GM12864 (cell line): ENCODE measurements at places on chromosomes 7 and 10.

- DNase-seq, result no peak
These were observed 260.5 kb upstream of the PITRM1 start for GRCh38 chr10:3433131-3433530.

- DNase-seq, result no peak
These were observed 870.5 kb downstream of the LRMDA start for GRCh38 chr10:76301950-76302349.

DNA sequence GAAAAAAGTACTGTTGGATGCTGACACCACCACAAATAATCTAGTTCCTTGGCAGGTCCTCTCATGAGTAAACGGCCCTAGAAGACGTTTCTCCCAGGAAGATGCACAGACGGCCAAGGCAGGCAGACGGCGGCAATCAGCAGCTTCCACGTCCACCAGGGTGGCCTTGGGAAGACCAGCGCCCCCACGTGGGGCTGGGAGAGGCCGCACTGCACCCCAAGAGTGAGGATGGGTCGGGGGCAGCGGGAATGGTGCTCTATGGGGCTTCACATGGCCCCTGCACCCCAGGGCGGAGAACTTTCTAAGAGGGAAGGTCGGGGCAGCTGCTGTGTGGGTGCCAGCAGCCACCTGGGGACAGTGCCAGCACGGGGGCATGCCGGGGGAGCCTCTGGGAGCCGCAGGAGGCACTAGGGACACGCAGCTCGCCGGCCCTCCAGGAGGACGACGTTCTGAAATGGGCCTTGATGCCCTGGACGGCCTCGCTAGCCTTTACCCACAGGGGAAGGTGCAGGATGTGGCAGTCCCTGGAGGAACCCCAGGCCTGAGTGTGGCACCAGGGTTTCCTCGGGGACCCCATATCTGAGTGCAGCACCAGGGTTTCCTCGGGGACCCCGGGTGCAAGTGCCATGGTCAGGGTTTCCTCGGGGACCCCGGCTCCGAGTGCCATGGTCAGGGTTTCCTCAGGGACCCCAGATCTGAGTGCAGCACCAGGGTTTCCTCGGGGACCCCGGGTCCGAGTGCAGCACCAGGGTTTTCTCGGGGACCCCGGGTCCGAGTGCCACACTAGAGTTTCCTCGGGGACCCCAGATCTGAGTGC lies 539.9 kb downstream of the DNAJB6 start:
- no peak for DNase-seq

GRCh38 chr7:133959505-133959904 lies 167.6 kb upstream of the LRGUK start:
- DNase-seq, result no peak

DNA sequence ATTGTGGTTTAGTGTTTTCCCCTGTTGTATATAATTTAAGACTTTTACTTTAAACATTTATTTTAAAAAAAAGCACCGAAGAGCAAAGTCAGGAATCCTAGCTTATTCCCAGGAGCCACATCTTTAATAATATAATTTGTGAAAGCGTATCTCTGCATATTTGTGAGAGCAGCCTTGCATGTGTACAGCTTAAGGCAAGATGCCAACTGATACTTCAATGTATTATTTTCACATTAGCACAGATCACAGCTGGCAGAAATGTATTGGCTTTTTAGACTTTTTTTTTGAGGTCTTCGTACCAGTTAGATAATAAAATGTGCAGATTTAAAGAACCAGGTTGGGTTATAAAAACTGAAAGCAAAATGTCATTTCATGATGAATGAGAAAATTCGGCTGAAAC lies 845.7 kb upstream of the POT1 start:
- no peak for DNase-seq

- DNase-seq, result no peak
These were observed 75.8 kb downstream of the RAB11FIP2 start for GRCh38 chr10:117970962-117971361.

DNA sequence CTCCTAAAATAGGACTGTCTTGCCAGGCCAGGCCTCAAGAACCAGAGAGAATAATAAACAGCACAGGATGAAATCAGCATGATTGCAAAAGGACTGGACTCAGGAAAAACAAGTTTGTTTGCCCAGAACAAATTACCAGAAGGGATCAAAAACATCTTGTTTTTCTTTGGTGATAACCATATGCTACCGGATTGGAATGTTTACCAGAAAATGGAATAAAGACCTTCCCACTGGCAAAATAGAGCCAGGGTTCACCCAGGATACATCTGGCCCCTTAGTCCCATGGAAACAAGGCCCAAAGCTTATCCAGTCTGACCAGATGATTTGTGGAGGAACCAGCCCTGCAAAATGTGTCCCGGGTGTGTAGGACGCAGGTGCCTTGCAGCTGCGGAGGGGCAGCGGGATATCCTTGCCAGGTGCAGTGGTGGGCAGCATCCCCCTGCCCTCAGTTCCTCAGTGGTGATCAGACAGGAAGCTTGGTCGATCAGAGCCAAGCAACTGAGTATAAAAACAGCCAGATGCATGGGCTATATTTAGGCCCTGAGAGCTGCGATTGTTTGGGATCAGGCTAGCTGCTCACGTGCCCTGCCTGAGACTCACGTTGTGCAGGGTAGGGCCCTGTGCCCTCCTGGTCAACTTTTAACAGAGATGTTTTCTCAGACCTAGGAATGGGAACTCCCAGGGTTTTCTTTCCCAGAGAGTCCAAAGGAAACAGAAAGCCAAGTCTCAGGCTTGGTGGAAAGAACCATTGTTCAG lies 4.6 kb upstream of the ZNF22 start:
- DNase-seq, result no peak

- no peak for DNase-seq
These were observed 75.7 kb downstream of the MICALL2 start for GRCh38 chr7:1383398-1384112.

DNA sequence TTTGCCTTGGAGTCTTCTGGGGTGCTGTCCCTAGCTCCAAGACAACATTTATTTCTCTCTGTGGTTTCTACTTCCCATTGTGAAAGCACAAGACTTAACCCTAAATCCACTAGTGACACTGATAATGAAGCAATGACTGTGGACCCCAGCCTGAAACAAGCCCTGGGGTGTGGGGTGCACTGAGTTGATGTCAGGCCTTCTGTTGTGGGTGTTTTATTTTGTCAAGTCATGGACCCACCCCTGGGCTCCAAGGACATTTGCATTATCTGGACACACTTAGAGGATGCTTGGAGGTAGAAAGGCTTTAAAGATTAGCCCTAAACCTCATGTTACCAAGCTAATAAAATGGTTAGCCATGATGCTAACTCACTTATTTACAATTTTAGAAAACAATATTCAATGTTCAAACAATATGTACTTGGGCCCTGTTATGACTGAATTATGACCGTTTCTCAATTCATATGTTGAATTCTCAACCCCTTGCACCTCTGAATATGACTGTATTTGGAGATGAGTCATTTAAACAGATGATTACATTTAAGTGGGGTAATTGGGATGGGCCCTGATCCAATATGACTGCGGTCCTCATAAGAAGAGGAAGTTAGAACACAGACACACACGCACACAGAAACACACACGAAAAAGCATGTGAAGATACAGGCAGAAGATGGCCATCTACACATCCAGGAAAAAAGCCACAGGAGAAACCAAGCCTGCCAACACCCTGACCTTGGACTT lies 137.2 kb upstream of the IGFBP3 start:
- no peak for DNase-seq

- DNase-seq, result no peak
These were observed 3.4 kb downstream of the ADCYAP1R1 start for GRCh38 chr7:31055471-31055870.

GRCh38 chr10:78805176-78805575 lies 263.6 kb upstream of the ZMIZ1 start:
- no peak for DNase-seq

DNA sequence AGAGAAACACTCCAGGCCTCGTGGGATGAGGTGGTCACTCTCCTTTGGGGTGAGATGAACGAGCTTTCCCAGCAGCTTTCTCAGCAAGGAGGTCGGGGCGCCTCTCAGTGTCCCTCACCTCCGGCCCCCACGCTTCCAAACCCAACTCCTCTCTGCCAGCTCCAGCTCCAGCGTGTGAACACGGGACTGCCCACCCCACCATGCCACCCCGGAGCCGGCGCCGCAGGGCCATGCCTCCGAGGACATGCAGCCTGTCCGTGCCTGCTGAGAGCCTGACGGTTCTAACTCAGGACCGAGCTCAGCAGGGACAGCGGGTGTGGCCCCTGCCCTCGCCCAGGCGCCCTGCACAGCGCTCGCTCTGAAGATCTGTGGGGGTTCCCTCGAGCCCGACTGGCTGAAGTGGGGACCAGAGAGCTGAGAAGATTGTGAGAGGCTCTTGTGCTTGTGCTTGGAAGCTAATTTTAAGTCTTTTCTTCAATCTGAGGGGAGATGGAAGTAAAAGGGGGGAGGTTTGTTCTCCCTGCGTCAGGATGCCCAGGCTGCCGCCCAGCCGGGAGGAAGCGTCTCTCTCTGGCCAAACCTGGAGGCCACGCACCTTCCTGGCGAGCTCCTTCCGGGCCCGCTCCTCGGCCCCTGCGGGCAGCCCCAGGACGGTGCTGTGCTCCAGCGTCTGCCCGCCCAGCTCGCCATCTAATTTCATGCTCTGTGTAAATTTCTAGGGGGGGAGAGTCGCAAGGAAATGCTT lies 5.1 kb upstream of the ADAM8 start:
- DNase-seq, result no peak

GRCh38 chr10:104688251-104689042 lies 47.4 kb downstream of the SORCS3 start:
- no peak for DNase-seq

GRCh38 chr7:115410434-115410820 lies 488.5 kb downstream of the MDFIC start:
- DNase-seq, result no peak

DNA sequence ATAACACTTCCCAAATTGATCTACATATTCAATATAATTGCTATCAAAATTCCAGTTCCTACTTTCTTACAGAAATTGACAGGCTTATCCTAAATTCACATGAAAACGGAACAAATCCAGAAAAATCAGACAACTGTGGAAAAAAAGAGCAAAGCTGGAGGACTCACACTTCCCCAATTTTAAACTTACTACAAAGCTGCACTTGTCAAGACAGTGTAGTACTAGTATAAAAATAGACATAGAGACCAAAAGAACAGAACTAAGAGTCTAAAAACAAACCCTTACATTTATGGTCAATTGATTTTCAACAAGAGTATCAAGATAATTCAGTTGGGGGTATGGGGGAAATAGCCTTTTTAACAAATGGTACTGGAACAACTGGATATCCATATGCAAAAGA lies 27.5 kb downstream of the LMBR1 start:
- no peak for DNase-seq

- no peak for DNase-seq
These were observed 84.2 kb downstream of the REEP3 start for GRCh38 chr10:63605197-63605967.

DNA sequence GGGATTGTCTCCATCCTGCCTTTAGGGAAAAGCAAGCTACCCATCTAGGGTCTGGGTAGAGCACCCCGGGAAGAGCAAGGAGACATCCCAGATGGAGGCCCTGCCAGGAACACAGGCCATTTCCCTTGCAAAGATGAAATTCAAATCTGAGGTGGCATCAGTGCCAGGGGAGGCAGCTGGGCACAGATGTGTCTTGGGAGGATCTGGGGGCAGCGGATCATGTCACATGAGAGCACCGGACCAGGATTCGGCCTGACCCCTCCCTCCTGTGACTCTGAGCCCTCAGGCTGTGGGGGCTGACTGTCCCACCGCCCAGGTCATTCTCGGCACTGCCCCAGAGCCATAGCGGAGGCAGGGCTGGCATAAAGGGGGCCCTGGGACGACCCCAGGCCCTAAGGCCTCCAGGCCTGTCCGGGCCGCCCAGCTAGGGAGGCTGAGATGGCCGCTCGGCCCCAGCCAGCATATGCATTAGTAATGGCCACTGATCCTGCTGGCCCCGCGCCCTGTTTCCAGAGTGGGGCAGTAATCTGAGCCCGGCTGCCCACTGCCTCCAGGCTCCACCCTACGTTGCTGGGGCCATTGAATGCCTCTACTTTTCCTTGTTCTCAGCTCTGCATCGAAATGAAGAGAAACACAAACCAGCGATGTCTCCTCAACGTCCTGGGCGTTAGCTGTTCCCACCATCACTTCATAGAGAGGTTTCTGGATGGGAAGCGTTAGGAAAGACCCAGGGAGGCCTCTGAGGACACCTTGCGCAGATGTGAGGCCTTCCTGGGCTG lies 148.5 kb downstream of the UBE2H start:
- no peak for DNase-seq

GRCh38 chr10:558891-559766 lies 130.3 kb downstream of the DIP2C start:
- DNase-seq, result no peak

DNA sequence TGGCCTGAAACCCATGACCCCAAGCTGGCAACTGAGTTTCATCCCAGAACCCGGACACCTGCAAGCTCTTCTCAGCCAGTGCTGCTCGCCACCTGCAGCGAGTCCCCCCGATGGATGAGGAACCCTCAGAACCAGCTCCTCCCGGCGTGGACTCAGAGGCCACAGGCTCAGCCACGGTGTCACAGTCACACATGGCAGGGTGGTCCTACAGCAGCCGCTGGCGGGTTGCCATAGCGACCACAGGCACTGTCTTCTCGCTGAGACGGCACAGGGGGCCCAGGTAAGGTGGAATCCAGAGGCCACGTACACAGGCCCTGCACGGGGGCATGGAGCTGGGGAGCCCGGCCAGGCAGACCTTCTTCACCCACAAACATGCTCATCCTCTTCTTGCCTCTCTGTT lies 53.4 kb downstream of the DPYSL4 start:
- no peak for DNase-seq

DNA sequence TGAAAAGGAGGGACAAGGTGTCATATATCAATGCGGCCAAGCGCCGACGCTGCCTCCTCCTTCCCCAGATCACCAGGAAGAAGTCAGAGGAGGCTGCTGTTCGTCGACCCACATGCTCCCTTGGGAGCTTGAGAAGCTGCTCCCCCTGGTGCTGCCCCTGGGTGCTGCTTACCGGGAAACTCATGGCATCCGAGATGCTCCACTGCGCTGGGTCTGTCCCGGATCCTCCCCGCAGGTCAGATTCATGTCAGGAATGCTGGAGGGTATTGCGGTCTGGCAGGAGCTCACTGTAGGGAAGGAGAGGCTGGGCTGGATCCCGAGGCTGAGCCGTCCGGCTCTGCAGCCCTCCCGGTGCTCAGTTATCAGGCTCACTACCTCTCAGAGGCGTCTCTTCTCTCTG lies 123.7 kb upstream of the FAM20C start:
- DNase-seq, result no peak
